ENCODE measurements at places on chromosomes 2 and 18.

DNA sequence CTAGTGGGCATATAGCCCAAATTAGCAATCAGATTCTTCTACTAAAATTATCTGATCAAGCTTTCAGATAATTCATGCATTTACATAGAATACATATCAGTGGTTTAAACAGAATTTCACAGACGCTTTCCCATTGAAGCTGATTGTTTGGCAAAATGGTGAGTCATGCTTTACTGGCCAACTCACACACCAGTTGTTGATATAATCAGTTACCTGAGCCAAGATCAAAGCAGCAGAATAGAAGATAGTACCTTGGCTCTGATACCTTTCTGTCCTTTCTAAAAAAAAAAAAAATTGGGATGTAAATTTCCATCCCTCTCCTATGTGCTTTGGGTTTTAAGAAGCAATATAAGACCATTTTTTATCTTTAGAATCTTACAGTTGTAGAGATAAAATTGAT lies 178.0 kb downstream of the MCFD2 start:
- DNase-seq = no peak

GRCh38 chr18:9608728-9609127 lies 5.6 kb downstream of the PPP4R1 start:
- no peak for DNase-seq

DNA sequence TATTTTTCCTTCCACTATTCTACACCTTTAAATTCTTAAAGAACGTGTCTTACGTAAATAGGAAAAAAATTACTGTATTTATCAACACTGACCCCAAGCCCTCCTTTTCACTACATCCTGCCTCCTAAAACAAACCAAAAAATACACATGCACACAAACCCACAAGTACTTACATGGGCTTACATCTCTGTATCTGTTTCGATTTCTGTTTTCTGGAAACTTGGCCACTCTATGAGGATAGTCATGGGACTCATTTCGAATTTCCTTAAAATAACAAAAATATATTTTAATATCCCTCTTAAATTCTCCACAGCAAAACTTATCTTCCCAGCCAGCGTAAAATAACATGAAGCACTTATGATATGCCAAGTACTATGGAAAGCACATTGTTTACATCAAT lies 25.0 kb downstream of the PTPN2 start:
- DNase-seq = no peak

GRCh38 chr2:239884875-239885274 lies 140.3 kb downstream of the NDUFA10 start:
- no peak for DNase-seq

DNA sequence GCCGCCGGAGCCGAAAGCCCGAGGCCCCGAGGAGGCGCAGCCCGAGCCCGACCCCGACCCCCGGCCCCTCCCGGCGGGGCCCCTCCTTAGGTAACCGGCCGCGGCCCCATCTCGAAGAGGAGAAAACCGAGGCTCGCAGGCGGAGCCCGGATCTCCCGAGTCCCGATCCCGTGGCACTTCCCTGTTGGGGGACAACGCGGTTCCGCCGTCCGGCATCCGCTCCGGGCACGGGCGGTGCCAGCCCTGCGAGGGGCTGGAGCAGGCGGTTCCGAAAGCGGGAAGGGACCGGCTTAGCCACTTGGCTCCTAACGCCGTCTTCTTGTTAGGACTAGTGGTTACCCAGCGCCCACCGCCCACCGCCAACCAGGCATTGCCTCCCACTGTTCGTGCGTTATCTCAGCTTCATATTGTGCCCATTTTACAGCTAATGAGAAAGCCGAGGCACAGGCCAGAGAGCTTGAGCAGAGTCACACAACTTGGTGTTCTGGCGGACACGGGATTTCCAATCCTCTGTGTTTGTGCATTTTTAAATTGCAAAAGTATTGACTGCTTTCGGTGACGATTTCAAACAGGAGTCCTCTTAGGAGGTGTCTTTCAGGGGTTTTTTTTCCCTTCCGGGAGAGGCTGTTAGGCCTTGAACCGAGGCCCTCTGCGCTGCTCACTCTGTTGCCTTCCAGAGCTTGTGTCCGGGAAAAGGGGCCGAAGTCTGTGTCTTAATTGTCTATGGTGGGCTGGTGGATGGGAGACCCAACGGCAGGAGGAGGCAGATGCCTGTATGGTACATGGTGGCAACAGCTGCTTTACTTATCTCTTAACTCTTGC lies 562 bp downstream of the CENPA start:
- DNase-seq = no peak

DNA sequence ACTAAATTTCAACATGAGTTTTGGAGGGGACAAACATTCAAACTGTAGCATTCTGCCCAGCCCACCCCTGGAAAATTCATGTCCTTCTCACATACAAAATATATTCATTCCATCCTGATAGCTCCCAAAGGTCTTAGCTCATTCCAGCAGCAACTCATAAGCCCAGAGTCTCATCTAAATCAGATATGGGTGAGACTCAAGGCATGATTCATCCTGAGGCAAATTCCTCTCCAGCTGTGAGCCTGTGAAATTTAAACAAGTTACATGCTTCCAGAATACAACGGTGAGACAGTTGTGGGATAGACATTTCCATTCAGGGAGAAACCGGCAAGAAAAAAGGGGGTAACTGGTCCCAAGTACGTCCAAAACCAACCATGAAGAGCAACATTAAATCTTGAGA lies 43.5 kb upstream of the FAHD2A start:
- no peak for DNase-seq

- no peak for DNase-seq
Observed at GRCh38 chr18:13328213-13328612, 109.7 kb downstream of the LDLRAD4 start.

DNA sequence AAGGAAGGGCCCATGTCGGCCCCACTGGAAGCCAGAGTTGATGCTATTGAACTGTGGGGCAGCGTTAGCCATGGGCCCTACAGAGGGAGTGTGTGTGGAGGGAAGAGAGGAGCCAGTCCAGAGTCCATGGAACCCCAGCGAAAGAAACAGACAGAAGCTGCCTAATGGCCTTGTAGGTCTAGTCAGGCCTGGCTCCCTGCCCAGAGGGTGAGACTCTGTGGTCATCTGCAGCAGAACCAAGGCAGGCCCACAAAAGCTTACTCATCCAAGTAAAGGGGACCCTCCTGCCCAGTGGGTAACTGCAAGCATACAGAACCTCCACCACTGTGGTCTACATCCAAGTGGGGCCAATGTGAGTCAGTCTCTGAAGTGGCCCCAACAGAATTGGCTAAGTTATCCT lies 439.8 kb downstream of the TGIF1 start:
- no peak for DNase-seq

DNA sequence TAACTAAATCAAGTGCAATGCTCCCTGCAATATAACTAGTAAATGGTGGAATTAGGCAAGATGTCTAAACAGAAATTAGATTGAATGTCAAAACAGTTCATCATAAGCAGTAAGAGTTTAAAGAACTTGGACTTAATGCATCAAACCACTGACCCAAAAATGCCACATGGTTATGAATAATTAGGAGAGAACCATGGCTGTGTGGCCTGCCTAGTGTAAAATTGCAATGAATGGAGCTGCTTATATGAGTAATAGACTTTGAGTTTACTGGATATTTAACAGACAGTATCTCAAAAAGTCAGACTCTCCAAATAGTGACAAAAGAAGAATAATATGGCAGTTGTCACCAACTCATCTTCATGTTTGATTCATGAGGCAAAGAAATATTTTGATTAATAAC lies 101.6 kb upstream of the COL5A2 start:
- no peak for DNase-seq

- no peak for DNase-seq
Observed at GRCh38 chr18:49456794-49457193, 3.7 kb downstream of the DYM start.

DNA sequence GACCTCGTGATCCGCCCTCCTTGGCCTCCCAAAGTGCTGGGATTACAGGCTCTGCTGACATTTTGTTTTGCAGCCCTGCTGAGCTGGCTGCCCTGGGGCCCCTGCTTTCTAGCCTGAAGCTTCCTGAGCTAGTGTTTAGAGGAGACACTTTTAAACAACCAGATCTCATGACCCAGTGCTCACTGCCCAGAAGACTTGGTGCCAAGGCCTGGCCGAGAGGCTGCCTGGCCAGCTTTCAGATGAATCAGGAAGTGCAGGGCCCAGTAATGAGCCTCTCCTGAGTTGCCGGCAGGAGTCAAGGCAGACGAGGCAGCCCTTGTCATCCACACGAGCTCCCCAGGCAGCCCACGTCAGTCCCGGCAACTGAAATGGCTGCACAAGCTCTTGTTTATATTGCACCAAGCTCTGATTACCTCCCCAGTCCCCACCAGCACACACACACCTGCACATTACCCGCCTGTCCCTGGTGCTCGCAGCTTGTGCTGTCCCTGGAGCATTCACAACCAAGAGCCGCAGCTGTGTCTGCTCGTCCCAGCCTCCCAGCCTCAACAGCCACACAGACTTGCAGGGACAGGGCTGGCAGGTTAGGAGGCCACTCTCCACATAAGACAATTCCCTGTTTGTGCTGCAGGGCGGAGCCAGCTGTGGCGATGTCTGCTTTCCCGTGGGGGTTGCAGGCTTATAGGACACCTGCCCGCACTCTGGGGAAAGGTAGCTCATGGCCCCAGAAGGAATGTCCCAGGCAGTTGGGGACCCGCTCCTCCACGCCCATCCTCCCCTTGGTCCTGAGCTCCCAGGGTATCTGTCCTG lies 331.2 kb upstream of the MYT1L start:
- DNase-seq = no peak

DNA sequence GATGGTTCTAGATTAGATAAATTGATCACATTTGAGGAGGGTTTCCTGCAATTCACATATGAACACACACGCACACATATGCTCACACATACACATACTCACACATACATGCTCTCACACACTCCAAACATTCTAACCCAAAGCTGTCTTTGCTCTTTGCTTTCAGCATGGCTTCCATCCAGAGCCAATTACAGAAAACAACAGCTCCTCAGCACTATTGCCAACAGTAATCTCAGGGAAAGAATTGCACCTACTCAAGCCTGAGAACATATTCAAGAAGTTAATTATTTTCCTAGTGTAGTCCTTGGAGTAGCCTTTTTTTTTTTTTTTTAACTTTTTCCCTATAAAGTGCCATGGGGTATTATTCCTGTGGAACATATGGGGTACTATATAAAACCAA lies 246.9 kb upstream of the PARD3B start:
- DNase-seq = no peak

GRCh38 chr2:53036196-53036595 lies 731.4 kb upstream of the CHAC2 start:
- DNase-seq = no peak

GRCh38 chr18:51074605-51075004 lies 44.6 kb downstream of the SMAD4 start:
- no peak for DNase-seq

- no peak for DNase-seq
Observed at GRCh38 chr18:21183670-21184069, 58.4 kb upstream of the GREB1L start.

DNA sequence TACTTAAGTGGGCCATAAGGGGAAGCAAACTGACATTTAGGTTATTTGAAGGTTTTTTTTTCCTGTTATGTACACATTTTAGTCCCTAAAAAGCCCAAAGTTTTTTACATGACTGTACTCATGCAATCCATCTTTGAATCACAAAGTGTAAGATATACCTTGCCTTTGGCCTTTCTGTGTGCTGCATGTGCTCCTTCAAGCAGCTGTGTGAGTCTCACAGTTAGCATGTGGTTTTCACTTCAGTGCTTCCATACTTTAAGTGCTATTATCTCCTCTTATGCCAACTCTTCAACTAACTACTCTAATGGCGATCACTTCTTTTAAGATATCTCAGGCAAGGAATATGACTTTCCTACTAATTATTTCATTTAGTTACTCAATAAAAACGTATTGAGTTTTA lies 597.1 kb upstream of the ACVR2A start:
- DNase-seq = no peak

- no peak for DNase-seq
Observed at GRCh38 chr2:36371928-36372391, 16.4 kb downstream of the CRIM1 start.

DNA sequence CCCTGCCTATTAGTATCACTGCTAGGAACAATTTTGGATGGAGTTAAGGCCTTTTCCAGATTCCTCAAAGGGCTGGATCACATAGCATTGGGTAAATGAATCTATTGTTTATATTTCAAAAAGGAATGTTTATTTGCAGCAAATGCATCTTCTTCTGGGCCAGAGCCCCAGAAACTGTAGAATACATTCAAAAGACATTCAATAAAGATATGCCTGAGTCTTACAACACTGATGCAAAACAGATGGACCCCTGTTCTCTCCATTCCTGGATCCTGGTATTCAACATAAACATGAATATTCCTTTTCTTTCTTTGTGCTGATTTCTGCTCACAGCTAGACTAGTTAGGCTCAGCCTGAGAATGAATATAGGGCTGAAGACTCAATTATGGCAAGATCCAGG lies 227.2 kb upstream of the KLHL29 start:
- DNase-seq = no peak

DNA sequence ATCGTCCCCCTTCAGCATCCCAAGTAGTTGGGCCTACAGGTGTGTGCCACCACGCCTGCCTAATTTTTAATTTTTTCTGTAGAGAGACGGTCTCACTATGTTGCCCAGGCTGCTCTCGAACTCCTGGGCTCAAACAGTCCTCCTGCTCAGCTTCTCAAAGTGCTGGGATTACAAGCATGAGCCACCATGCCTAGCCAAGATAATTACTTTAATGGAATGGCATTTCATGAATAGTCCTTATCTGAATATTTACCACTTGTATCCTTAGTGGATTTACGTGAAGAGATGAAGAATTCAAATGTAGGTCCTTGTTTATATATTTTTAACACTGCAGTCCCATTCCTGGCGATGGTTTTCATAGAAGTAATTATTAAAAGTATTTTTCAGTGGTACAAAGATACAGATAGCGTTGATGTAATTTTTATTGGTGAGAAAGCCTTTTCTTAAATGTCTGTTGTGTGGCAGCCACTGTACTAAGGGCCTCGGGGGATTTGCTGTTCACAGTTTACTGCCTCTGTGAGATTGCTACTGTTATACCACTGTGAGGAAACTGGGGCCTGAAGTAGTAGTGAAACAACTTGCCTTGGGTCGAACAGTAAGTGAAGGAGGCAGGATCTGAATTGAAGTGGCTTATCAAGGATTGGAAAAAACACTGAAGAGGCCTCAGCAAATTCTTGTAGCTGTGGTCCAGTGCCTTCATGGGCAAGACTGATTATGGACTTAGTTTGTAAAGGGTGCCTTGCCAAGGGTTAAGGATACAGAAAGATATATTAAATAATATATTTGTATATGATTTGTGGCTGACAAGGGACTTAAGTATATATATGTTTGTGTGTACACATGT lies 151.2 kb downstream of the PRPF40A start:
- no peak for DNase-seq

DNA sequence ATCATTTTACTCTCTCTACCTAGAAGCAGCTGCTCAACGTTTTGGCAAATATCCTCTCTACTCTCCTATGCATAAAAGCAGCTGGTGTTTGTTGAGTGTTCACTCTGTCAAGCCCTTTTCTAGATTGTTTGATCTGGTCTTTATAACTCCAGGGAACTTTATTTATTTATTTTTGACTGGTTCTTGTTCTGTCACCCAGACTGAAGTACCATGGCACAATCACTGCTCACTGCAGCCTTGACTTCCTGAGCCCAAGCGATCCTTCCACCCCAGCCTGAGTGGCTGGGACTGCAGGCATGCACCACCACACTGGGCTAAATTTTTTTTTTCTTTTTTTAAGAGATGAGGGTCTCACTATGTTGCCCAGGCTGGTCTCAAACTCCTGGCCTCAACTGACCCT lies 12.7 kb downstream of the CATIP start:
- DNase-seq = no peak
